Activated CD4-positive, CD25-positive, alpha-beta regulatory T cell treated with anti-CD3 and anti-CD28 coated beads, Interleukin-2, amount 50 U/mL, for 72 hours (primary cell): ENCODE measurements at places on chromosomes 16 and 17.
A peak's percentile ranks its signal among the peaks of the same experiment; 100 is the strongest.

DNA sequence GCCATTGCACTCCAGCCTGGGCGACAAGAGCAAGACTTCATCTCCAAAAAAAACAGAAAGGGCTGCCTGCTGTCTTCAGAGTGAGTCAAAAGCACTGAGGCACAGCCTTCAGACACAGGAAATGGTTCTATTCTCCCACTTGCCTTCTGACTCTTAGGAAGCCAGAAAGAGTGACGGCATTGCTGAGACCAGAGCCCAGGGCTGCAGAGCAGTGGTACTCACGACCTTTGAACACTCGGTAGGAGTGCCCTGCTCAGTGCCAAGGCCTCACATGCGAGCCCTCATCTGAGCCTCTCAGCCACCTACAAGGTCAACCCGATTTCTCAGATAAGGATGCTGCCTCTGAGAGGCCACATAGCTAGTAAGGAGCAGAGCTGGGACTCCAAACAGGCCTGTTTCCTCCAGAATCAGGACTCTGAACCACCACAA, 3.5 kb upstream of the ITGAE start:
- DNase-seq = no peak

GRCh38 chr16:80056324-80056723, 455.8 kb upstream of the MAF start:
- DNase-seq = no peak

GRCh38 chr17:76014925-76015261, 12.2 kb downstream of the EVPL start:
- DNase-seq = no peak

GRCh38 chr17:51629232-51629631, 368.9 kb downstream of the UTP18 start:
- no peak for DNase-seq

DNA sequence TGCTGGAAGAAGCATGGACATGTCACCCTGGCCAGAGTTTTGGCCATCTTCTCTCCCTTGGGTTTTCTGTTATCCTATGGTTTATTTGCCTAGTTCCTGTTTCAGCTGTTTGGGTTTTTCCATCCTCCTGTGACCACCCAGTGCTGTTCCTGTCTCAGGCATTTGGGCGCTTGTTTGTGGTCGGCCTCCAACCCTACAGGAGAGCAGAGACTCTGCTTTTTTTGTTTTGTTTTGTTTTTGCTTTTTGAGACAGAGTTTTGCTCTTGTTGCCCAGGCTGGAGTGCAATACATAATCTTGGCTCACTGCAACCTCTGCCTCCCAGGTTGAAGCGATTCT, 3.3 kb upstream of the ZC3H7A start:
- no peak for DNase-seq

DNA sequence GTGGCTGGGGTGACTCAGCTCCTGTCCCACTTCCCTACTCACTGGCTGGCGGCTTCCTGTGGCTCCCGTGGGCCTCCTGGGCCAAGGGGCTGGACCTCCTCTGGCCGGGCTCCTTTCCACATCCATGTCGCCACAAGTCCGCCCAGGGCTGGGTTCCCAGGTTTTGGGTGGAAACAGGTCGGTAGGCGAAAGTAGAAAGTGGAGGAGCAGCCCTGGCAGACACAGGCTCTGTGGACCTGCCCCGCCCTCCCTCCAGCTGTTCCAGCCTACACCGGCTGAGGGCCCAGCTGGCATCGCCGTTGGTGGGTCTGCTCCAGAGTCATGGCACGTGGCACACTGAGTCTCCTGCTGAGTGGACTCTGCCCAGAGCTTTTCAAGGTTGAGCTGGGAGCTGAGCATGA, 28.7 kb downstream of the GSE1 start:
- no peak for DNase-seq

- no peak for DNase-seq
Observed at GRCh38 chr16:27110524-27110896, 43.8 kb downstream of the C16orf82 start.

DNA sequence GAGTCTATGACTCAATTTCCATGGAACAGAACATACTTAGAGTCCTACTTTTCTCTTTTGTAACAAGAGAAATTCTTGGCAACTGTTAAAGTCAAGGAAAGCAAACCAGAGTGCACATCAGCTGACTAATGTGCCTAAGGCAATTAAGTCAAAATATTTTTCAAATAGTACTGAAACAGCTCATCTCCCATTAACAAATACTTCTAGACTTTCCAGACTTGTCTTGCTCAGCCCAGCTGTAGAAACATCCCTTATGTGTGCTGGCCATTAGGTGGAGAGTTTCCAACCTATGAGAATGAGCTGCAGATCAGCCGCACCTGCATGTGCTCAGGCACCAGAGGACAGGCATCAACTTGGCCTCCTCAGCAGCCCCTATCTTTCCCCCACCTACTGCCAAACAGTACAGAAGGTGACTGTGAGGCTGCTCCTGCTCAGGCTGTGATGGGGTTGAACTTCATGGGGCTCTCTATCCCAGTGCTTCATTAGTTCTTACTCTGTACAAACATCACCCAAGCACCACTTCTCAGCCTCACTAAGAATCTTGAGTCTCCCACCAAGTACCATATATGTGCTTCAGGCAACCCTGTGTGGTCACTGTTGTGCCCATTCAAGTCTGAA, 32.2 kb downstream of the TEX2 start:
- no peak for DNase-seq

- no peak for DNase-seq
Observed at GRCh38 chr17:10162096-10162495, 36.3 kb downstream of the GAS7 start.

DNA sequence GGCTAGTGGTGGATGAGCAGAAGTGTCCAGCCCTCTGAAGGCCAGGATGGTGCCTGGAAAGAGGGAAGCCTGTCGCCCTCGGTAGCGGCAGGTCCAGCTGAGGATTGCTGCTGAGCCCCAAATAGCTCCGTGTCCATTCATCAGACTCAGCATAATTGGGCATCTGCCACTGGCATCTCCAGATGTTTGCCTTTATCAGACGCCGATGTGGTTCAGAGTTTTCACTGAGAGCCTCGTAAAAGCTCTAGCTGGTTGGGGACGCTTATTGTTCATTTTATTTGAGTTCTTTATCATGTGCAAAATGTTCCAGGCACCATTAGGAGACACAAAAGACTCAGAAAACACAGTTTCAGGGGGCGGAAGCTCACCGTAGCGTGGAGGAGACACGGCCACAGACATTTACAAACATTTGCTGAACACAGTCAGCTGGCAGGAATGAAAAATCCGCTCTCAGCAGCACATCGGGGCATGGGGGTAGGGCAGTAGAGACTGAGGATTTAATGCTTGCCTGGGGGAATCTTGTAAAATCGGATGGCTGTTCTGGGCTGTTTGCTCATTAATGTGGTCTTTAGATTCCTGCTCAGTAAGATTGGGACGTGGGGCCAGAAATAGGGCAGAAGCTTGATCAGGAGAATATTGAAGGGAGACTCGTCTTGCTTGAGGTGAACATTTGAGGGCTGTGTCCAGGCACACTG, 41.7 kb downstream of the SMPD3 start:
- DNase-seq = no peak

GRCh38 chr16:81883235-81883634, 104.1 kb downstream of the PLCG2 start:
- no peak for DNase-seq

DNA sequence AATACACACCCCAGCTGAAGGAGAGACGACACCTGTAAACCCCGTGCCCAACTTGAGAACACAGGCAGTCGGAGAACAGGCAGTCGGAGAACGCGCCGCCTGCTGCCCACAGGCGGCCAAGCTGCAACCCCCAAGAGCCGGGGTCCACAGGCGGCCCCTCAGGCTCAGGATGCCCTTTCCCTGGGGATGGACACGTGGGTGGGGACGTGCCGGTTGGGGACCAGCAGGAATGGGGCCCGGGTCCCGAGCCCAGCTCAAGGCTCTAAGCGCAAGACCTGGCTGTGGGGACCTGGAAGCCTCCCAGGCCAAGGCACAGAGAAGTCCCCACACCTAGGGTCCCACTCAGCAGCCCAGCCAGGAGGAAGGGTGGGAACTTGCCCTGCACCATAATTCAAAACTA, 79.5 kb upstream of the GNG13 start:
- DNase-seq = no peak

DNA sequence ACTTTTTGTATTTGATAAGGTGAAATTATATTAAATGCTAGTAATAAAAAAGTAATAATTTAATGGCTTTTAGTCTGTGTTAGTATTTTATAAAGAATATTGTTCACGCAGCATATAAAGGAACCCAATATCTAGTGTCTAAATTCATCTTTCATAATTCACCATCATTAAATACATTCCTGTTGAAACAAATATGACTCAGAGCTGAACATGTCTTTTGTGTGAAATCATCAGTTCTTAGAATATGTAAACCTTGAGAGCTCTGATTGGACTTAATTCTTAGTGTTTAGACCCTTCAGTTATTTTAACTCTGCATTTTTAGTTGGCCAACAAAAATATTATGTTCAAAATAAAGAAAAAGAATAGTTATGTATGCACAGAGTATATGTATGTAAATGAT, 71.8 kb downstream of the ABHD15 start:
- DNase-seq = no peak

GRCh38 chr17:76772842-76773525, 35.1 kb downstream of the MFSD11 start:
- DNase-seq = peak; percentile 44

DNA sequence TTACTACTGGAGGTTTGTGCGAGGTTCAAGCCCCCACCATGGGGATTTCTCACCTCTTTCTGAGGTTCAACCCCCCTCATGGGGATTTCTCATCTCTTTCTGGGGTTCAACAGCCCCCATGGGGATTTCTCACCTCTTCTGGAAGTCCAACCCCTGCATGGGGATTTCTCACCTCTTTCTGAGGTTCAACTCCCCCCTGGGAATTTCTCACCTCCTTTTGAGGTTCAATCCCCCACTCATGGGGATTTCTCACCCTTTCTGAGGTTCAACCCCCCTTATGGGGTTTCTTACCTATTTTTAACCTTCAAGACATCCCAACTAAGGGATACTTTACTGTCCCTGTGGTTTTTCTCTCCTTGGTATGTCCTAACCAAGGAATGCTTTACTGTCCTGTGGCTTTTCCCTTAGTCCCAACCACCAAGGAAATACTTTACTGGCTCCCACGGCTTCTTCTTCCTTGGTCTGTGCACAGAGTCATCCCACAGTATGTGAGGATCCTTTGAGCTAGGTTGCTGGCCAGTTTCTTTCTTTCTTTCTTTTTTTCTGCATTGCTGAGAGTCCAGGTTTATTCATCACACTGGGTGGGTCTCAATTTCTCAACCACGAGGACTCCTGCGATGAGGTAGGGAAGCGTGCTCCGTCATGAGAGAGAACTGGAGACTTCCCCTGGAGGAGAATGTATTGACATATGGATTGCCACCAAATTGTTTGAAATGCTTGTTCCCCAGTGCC, 2140.2 kb downstream of the TP53TG3F start:
- DNase-seq = no peak

- no peak for DNase-seq
Observed at GRCh38 chr16:55204923-55205322, 119.1 kb upstream of the IRX6 start.

- no peak for DNase-seq
Observed at GRCh38 chr16:1142911-1143310, 10.0 kb upstream of the CACNA1H start.

DNA sequence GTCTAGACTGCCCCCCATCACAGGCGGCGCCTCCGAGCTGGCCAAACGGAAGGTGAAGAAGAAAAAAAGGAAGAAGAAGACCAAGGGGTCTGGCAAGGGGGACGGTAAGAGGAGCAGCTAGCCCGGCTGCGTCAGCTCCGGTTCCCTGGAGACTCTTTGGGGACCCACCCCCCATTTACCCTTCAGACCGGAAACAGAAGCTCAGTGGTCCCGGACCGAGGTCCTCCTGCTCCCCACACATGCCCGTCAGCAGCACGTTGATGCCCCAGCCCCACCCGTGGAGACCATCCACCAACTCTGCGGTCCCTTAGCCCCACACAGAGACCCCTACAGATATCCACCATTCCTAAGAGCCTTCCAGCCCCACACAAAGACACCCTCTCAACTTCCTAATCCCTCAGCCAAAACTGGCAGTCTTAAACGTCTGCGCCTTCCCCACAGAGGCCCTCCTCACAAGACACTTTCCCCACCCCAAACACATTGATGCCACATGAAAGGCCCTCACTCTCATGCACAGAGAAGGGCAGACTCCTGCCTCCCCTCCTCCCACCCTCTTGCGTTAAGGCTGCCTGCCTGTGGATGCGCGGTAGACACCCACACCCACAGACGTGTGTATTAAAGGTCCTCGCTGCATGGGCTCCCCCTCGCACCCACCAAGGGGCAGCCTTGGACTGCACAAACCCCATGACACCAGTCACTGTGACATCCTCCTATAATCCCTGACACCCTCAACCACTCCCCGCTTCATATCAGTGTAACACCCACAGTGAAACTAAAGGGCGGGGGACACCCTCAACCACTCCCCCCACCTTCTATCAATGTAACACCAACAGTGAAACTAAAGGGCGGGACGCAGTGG, 58.2 kb upstream of the RPH3AL start:
- peak; percentile 47 for DNase-seq

DNA sequence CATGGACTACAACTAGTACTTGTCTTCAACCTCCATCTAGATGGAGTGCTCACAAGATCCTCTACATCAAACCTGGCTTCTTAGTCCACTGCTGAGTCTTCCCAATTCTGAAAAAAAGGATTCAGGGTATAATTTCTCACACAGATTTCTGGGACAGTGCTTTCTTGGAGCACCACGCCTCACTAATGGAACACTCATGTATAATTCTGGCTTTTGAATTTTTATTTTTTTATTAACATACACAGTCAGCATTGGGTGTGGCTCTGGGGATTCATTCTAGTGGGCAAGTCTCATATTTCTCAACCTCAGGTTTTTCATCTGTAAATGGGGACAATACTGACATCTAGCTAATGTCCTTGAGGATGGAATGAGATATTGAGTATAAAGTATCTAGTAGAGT, 696.0 kb downstream of the WWOX start:
- DNase-seq = no peak

DNA sequence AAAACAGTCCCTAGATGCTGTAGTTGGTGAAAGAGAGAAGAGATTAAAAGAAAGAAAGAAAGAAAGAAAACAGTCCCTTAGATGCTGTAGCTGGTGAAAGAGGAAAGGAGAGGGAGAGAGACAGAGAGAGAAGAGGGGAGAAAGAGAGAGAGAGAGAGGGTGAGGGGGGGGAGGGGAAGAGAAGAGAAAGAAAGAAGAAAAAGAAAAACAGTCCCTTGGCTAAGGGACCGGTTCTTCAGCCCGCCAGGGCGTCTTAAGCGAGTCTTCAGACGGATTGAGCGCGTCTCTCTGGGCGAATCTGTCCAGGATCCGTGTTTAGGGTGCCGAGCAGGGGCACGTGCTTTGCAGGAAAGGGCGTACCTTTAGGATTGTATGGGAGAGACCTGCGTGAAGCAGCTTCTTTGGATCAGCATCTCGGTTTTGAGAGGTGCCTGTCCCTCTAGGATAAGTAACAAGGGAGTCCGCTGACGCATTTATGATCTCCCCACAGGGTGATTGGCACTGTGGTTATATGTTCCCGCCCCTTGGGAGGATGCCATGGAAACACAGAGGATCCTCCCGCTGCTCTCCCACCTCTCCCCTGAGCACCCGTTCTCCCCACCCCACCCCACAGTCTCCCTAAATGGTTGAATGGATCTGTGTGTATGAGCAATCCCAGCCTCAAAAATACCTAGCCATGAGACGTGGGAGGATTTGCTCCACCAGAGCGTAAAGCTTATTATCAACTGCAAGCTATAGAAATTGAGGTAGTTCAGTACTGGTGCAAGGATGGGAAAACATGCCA, 16.7 kb downstream of the GNGT2 start:
- DNase-seq = no peak

- no peak for DNase-seq
Observed at GRCh38 chr17:80790021-80790765, 201.4 kb upstream of the CHMP6 start.

- no peak for DNase-seq
Observed at GRCh38 chr16:8831871-8832716, 34.5 kb downstream of the PMM2 start.

GRCh38 chr17:64126918-64127317, 3.0 kb downstream of the ERN1 start:
- no peak for DNase-seq
